Activated CD8-positive, alpha-beta memory T cell treated with anti-CD3 and anti-CD28 coated beads for 24 hours (primary cell): ENCODE measurements at places on chromosomes 3 and 15.

GRCh38 chr15:43277231-43277823 is 10.6 kb upstream of the TGM5 start:
- no peak for DNase-seq

DNA sequence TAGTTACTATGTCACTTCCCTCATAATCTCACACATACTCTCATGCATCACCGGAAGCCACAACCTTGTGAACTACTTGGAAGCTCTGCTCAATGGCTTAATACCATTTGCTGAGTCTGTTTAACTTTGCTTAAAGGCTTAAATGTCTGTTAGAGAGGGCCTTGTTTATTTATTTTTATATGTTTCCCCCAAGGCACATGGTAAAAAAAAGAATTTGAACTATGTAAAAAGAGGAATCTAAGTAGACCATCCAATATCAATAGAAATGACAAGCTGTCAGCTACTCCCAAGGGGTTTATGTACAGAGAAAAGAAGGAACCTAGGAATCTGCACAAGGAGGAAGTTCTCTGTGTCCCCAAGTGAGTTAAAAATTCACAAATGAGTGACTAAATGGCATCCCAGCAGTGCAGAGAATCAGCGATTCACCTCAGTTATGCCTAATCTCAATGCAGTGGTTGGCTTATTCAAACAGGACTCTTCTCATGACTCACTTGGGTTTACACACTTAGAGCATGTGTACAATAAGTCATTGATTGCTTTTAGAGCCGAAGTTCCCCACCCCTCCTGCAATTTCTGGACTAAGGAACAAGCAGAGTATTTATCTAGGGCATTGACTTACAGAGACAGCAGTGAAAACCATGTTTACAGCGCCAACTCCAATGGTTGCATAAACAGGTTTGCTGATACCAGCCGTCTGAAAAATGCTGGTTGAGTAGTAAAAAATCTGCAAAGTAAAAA is 24.4 kb downstream of the SLC2A2 start:
- DNase-seq: no peak

DNA sequence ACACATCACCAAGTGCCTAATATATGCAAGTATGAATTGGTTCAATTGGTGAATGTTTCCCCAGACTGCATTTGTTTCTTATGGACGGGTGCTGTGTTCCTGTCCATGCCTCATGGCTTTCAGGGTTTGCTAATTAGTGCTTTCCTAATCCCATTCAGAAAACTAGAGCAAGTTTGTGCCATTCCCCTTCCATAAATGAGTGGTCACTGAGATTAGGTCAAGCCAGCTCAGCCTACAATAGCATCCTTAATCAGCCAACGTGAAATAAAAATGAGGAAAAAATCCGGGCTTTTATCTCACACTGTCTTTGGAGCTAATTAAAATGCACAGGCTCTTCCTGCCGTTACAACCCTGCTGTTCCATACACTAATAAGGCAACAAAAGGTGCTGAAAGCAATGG is 788.8 kb downstream of the ROBO1 start:
- no peak for DNase-seq

GRCh38 chr15:68218331-68218730 is 11.2 kb downstream of the CLN6 start:
- DNase-seq: peak; percentile 33

DNA sequence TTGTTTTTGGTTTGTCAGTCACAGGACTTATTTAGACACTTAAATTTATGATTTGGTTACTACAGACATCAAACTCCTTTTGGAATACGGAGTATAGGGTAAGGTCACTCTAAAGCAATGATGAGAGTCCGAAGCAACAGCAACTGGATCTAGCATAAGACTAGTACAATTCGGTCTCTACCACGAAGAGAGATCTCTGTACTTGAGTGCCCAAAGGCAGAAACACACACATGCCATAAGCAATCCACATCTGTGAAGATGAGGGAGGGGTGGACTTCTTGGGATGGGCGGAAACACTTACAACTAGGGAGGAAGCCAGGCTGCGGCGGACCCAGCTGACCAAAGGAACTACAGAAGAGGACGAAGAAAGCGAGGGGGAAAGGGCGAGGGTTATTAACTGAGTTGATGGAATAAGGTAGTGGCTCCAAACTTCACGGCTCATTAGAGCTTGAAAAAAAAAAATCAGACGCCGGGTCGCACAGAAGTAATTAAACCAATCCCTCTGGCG is 595 bp downstream of the DPH6 start:
- no peak for DNase-seq

DNA sequence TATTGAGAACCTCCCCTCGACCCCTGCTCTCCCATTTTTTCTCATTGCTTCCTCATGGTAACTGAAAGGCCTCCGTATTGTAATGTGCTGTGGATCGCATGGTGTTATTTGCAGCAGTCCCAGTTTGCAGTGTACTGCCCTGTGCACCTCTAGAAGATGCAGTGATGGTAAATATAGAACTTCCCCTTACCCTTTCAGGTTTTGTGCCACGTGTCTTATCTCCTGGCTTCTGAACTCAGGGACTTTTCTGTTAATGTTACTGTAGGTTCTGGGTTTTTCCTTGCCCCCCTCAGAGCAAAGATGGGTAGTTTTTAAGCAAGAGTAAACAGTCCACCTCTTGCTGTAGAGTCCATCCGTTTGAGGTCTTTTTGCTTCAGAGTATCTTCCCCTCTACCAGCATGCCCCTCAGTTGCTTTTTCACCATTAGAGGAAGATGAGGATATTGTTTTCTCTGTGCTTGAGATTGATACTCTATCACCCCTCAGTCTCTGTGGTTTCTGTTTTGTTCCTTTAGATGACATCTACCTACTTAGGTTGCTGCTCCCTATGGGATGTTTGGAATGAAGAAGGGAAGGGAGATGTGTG is 22.4 kb downstream of the CHD2 start:
- no peak for DNase-seq

GRCh38 chr3:9581742-9582141 is 28.1 kb upstream of the LHFPL4 start:
- DNase-seq: no peak

- DNase-seq: no peak
These were observed 211.3 kb downstream of the TIGIT start for GRCh38 chr3:114504941-114505628.

GRCh38 chr3:126106336-126107202 is 22.6 kb upstream of the SLC41A3 start:
- peak; percentile 28 for DNase-seq

- DNase-seq: no peak
These were observed 28.4 kb downstream of the P3H2 start for GRCh38 chr3:190092250-190092649.
